Astrocyte of the hippocampus (primary cell): ENCODE measurements at places on chromosomes 4 and X.

DNA sequence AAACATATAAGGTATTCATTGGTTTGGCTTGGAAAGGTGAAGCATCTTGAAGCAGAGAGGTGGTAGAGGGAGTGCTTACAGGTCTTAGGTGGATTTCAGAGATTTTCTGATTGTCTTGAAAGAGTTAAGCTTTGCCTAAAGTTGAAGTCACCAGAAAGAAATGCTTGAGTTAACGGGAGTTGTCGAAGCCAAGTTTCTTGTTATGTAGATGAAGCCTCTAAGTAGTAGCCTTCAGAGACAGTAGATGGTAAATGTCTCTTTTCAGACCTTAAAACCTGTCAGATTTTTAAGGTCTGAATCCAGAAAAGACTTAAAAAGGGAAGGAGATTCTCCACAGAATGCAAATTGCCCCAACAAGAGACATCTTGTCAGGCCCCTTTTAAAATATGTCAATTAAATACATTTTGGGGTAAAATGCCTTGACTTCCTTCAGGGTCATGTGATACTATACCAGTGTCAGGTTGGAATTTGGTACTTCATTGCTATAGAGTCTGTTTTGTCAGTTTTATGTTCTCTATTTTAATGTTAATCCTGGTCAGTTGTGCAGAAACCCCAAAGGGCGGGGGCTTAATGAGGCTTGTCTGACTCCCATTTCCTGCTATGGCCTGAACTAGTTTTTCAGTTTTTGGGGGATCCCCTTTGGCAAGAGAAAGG is 81.0 kb downstream of the PCDH18 start:
- DNase-seq = no peak

DNA sequence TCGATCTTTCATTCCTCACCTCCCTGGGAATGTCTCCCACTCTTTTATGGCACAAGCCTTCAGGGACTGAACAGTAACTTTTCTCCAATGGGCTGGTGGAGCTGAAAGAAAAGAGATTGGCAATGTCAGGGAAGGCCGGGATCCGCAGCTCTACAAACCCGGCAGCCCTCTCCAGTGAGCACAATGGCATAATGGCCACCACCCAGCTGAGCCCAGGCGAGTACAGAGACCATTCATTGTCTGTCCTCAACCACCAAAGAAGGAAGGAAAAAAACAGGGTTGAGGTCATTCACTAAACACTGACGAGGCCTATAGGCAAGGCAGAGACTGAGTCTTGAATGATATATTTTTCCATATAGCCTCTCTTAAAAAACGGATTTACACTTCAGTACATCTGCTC is 3.6 kb downstream of the GEMIN8 start:
- DNase-seq = no peak

DNA sequence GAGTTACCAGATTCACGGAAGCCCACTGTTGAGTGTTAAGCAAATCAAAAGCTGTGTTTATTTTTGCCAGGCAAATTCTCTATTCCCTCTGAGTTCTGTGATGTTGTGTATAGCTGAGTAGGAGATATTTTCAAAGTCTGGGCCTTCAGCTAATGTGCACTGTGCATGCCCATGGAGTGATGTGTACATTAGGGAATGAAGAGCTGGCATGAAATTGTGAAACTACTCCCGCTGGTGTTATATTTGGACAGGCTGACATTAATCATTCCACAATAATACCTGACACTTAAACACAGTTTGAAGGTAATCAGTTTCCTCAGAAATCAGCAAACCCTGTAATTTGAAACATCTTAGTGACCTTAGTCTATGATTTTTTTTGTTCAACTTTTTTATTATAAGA is 88.1 kb upstream of the MBNL3 start:
- peak; percentile 2 for DNase-seq

DNA sequence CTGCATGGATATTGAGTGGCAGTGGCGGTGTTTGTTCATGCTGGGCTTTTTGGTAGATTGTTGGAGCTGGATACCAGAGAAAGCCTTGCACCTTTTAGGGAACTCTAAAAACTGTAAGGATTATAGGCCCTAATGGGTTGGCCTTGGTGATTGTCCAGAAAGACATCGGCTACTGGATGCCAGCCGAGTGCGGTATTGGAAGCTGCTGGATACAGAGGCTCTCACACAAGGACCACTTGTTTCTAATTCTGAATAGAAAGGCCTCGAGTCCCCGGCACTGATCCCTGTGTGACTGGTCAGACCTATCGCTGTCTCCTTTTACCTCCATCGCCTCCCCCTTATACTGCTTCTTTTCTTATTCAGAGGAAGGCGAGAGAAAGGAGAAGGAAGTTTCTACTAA is 27.3 kb upstream of the SCOC start:
- DNase-seq = no peak

GRCh38 chr4:36152735-36153134 is 91.6 kb downstream of the ARAP2 start:
- no peak for DNase-seq

- DNase-seq = peak; percentile 80
Measured at GRCh38 chrX:101659601-101660063, at the start of gene ARMCX2. ARMCX2 (minus strand) TSS chrX:101659850; CDS start chrX:101657588, 2,262 bp downstream.

DNA sequence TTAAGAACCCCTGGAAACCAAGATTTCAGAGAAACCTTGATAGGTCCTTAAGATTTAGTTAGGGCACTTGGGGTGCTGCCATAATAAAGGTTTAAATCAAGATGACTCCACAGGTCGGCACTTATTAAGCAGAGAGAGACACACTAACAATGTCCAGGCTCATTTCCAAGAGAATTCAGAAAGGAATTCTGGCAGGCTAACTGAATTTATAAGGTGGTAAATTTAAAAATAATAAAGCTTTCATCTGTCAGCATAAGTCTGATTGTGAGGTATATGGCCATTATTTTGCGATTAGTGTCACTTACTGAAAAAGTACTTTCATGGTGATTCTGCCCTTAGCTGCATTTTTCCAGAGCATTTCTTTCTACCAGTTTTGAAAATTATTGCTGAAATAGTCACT is 472.7 kb downstream of the ARAP2 start:
- DNase-seq = no peak

DNA sequence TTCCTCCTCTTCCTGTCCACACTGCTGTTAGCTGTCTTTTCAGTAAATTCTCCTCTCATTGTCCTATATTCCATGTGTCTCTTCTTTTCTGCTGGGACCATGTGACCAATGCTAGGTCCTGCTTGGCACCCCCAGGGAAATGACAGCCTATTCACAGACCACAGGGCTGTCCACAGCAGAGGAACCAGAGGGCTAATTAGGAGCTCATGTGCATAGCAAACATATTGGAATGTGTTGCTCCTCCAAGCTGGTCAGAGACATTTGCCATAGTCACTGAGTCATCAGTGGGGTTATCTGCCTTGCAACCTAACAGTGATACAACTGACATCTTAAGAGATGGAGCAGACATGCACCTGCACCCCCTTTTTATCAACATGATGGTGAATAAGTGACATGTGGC is 67.9 kb upstream of the PUDP start:
- DNase-seq = peak; percentile 30

DNA sequence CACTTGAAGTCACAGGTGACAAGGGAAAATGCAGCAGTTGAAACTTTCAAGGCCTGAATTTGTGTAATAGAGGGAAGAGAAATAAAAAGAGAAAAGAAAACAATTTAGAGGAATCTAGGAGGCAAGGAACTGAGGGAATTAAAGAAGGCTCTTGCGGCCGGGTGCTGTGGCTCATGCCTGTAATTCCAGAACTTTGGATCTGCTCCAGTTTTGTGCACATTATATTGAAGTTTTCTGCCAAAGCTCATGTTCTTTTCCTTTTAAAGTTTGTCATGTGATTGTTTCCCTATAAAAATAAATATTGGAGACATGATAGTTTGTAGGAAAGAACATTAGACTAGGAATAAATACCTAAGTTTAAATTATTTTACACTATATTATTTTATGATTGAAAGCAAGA is 433.9 kb upstream of the CPEB2 start:
- peak; percentile 25 for DNase-seq

DNA sequence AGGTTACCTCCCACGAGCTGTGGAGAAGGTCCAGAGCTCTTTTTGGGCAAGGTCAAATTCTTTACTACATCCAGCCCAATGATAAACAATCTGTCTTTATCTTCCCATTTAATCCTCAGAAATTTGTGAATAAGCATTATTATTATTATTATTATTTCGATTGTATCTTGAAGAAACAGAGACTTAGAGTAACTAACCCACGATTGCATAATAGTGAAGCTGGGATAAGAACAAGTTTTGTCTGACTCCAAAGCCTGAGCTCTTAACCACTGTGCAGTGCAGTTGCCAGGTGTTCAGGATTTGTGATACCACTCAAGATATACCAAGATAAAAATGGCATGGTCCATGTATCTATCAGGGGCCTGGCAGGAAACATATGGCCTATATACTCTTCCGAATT is 166.5 kb upstream of the LDB2 start:
- no peak for DNase-seq

DNA sequence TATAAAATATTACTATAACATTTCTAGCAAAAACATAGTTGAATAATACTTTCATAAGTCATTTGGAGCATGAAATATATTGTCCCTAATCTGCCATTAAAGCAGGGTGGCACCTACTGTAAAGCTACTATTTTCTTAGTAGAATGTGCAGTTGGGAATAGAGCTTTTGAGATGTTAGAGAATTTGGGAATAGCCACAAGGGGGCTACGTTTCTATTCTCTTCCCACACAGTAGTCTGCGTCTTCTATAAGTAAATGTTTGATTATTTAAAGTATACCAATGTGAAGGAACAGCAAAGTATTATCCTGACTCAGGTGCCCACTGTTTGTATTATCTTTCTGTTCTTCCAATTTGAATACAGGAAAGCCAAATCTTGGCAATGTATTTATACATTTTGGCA is 323.2 kb upstream of the GIMD1 start:
- DNase-seq = no peak

DNA sequence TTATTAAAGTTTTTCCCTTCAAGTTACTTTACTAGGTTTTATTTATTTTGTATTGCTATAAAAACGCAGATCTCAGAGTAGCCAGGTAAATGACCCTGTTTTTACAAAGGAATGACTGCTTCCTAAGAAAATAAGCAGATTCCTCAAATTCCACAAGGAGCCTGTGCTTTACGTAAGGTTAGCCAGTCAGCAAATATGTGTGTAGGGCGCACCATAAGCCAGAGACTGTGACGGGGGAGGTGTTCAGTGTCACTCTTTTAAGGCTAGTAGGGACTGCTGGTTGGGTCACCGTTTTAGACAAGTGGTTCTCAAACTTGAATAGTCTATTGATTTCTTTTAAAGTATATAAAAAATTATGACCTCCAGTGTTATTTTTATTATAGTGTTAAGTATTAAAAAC is 119.9 kb downstream of the ANK2 start:
- DNase-seq = peak; percentile 47

DNA sequence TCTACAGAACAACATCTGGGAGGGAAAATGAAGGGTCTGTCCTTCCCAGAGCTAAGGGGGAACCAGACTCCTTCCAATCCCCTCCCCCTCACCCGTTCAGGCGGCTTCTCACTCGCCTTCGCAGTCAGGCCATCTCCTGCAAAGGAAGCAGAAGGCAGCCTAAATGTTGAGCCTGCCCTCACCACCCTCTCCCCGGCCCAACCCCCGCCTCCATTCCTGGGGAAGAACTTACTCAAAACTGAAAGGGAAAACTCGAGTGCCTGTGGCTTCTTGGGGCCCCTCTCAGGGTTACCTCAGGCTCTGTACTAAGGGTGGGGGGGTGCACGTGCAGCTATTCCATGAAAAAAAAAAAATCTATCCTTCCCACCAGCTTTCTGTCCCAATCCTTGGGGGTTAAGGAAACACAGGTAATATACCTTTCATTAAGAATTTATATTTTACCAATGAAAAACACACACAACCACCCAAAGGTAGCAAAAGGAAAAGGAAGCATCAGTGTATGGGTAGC is 2.4 kb downstream of the ZMYM3 start:
- no peak for DNase-seq

- DNase-seq = peak; percentile 19
Measured at GRCh38 chr4:23235628-23236390, 543.1 kb downstream of the GBA3 start.

- peak; percentile 75 for DNase-seq
Measured at GRCh38 chr4:184649971-184650855, 675 bp downstream of the PRIMPOL start.

DNA sequence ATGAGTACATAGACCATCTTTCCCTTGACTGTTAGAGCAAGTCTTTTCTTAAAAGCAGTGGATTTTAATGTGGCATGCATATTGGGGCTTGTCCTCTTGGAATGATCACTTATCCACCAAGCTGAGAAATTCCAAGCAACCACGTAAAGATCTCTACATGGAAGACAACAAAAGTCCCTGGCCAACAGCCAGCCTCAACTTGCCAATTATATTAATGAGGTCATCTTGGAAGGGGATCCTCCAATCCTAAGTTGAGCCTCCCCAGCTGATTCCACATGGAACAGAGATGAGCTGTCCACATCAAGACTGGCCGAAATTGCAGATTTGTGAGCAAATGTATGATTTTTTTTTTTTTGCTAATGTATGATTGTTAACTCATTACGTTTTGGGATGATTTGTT is 20.6 kb upstream of the FTHL17 start:
- DNase-seq = peak; percentile 31

- DNase-seq = peak; percentile 21
Measured at GRCh38 chrX:71183341-71183740, 38.7 kb downstream of the NLGN3 start.

DNA sequence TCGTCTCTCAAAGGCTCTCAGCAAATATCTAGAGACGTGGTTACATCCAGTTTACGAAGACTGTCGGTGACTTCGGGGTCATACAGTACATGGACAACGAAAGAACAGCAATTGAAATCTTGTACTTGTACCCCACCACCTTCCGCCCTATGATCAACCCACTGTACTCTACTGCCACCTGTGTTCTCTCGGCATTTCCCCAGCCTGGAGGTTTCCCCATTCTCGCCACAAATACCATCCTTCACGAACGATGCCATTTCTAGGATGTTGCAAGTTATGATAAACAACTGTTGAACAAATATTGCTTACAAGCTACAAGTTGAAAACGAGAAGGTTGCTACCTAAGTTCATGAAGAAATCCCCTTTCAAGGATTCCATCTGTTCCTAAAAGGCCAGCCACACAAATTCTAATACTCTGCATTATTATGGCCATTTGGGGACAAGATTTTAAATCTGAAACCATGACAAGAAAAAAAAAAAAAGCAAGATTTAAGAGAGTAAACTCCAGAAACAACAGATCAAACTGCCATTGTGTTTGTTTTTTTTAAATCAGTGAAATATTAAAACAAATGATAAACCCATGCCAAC is 1.6 kb downstream of the APBB2 start:
- peak; percentile 77 for DNase-seq

GRCh38 chr4:152148057-152148456 is 387.2 kb upstream of the GATB start:
- no peak for DNase-seq

GRCh38 chr4:187739771-187740170 is 255.8 kb upstream of the ZFP42 start:
- no peak for DNase-seq

DNA sequence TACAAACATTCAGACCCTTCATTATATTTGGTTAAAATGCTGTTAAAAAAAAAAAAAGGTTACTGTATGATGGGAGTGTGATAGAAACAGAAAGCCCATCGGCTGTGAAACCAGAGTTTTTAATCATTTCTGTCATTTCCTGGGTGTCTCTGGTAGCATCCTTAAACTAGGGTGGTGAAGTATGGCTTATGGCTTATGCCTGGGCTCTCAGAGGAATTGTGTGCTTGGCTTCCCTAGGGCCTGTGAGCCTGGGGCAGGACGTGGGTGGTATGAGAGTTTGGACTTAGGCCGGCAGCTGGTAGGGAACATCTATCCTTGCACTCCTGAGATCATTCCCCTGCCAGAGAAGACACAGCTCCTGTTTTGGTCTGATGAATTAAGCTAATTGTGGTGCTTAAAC is 52.2 kb downstream of the DCUN1D4 start:
- DNase-seq = no peak
